ENCODE measurements at places on chromosomes 13 and 19.

DNA sequence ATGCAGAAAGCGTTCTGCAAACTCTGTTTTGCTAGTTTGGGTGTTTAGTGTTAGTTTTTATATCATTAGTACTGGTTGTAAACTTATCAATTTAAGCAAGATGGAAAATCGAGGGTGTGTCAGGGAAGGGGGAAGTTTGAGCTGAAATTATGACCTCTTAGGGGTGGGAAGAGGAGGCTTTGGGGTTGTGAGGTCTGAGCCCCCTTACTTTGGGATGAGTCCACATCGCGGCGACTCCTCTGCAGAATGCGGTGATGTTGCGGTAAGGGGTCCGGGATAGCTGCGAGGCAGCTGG is 743 bp upstream of the NDUFS7 start:
- no peak for DNase-seq

DNA sequence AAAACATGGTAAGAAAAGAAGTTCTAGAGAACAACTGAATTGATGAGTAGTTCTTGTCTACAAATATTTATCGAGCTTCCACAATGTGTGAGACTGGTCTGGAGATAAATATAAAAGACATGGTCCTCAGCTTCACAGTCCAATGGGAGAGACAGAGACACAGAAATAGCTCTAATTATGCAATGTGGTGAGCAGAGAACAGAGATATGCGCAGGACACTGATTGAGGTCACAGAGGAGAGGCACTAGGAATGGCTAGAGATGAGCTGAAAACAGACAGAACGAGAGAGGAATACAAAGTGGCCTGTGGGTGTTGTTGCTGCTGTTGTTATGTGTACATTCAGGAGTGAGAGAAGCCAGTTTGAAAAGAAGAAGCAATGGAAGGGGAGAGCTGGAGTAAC is 53.2 kb downstream of the GPALPP1 start:
- no peak for DNase-seq

GRCh38 chr13:45859705-45860104 is 8.2 kb upstream of the SIAH3 start:
- DNase-seq: no peak

GRCh38 chr19:46241626-46242025 is 12.1 kb downstream of the IGFL1 start:
- DNase-seq: no peak

- DNase-seq: no peak
These were observed at the start of gene CD79A for GRCh38 chr19:41876847-41877832. Gene CD79A, plus strand, starts transcription at chr19:41877279. Its CDS starts 26 bp downstream, at chr19:41877305.

- DNase-seq: no peak
These were observed 7.4 kb downstream of the SHFL start for GRCh38 chr19:10093295-10094186.

DNA sequence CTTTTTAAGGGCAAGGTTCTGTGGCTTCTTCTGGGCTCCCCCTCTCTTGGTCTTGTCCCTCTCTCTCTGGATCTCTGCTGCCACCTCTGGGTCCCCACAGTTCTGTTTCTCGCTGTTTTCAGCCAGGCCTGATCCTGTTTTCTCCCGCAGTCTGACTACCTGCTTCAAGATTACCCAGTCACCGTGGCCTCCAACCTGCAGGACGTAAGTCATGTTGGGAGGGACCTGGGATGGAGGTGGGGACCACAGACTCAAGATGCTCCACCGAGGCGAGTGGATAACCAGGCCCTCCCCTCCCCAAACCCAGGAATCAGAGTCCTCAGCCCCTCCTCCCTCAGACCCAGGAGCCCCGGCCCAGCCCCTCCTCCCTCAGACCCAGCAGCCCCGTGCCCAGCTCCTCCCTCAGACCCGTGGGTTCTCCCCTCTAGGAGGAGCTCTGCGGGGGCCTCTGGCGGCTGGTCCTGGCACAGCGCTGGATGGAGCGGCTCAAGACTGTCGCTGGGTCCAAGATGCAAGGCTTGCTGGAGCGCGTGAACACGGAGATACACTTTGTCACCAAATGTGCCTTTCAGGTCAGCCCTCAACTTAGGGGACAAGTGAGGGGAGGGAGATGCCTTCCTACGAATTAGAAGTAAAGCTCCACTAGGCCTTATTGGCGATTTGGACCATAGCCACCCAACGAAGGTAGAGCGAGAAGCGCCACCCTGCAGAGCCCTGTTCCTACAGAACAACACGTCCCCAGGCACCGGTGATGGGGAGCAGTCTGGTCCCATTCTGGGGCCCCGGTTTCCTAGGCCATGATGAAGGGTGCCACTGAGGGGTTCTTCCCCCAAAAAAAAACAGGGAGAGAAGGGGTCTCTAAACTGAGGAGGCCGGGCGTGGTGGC is 2.2 kb downstream of the FLT3LG start:
- DNase-seq: no peak

GRCh38 chr19:17943274-17944221 is 10.7 kb downstream of the CCDC124 start:
- peak; percentile 66 for DNase-seq

- DNase-seq: no peak
These were observed 2.7 kb upstream of the NOP53 start for GRCh38 chr19:47742634-47743033.

- DNase-seq: no peak
These were observed 84.7 kb downstream of the SHISA2 start for GRCh38 chr13:25967144-25967543.

GRCh38 chr19:30567536-30568232 is 195.5 kb downstream of the ZNF536 start:
- no peak for DNase-seq

DNA sequence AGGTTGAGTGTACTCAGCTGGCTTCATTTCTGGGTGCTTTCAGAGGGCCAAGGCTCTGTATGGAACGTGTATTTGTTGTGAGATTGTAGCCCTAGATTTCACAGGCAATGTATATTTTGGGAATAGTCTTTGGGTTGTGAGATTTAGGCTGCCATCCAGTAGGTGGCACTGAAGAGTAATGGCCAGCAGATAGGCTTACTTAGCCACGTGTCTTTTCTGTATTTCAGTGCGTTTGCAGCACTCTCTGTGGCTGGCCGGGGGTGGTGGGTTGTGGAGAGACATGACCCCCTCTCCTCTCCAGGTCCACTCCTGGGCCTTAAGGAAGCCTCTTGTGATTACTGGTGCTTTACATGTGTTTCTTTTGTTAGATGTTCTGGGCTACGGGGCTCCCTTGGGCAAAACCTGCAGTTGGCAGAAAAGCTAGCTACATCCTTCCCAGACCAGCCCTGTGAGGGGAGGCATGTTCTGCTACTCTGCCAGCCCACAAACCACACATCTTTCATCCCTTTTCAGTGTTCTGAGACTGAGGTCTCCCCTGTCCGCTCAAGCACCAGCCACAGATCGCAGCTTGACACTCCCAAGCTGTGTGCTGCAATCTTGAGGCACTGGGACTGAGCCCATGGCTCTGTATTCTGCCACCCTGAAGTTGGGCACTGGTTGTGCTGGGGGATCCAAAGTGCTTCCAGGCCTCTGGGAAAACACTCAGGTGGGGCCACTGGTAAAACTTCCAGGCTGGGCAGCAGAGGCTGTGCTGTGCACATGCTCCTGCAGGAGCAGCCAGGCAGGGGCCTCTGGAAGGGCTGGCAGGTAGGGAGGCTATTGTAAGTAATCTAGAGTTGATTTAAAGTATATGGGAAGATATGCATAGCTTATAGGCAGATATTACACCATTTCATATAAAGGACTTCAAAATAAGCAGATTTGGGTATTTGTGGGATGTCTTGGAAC is 1096.8 kb upstream of the PCDH20 start:
- no peak for DNase-seq

GRCh38 chr13:112804374-112804773 is 114.5 kb downstream of the ATP11A start:
- no peak for DNase-seq

- no peak for DNase-seq
These were observed at the start of gene NAPSA for GRCh38 chr19:50365434-50366306. Gene NAPSA, minus strand, starts transcription at chr19:50365639. Its CDS starts 18 bp downstream, at chr19:50365621.

GRCh38 chr13:112912726-112913440 is 56.1 kb upstream of the MCF2L start:
- no peak for DNase-seq

- DNase-seq: no peak
These were observed 54.0 kb upstream of the GTF3A start for GRCh38 chr13:27370305-27370872.

DNA sequence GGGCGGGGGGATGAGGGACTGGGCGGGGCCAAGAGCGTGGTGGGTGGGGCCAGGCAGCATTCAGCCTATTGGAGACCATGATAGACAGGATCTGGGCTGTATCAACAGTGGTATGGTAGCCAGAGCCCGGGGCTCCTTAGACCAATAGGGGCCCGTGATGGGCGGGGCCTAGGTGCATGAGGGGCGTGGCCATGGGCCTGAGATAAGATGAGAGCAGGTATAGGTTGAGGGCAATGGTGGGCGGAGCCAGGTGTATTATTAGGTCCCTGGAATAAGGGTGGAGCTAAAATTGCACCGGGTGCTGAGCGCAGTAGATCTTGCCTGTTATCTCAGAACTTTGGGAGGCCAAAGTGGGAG is 5.3 kb downstream of the ABCA7 start:
- no peak for DNase-seq

GRCh38 chr19:2308114-2308556 is at the start of gene LINGO3:
Gene LINGO3, minus strand, starts transcription at chr19:2308154. Its CDS starts 16,378 bp downstream, at chr19:2291776.
- DNase-seq: no peak

- DNase-seq: no peak
These were observed 771.6 kb downstream of the EFNB2 start for GRCh38 chr13:105763851-105764250.

DNA sequence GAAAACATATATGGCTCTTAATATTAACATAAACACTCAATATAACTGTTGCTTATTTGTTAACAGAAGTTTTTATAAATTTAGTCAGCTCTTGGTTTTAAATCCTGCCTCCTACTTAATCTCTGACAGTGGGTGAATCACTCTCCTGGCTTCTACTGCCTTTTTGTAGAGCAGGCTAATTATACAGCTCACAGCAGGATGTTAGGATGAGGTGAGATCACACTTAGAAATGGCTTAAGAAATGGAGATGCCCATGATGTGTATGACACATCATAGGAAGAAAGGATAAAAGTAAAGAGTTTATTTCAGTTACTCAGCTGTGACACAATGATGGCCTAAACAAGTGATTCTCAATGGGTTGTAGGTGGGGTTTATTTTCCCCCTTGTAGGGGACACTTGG is 345.6 kb downstream of the SPRY2 start:
- no peak for DNase-seq

- DNase-seq: no peak
These were observed 26.2 kb downstream of the CELF5 start for GRCh38 chr19:3250675-3251074.

DNA sequence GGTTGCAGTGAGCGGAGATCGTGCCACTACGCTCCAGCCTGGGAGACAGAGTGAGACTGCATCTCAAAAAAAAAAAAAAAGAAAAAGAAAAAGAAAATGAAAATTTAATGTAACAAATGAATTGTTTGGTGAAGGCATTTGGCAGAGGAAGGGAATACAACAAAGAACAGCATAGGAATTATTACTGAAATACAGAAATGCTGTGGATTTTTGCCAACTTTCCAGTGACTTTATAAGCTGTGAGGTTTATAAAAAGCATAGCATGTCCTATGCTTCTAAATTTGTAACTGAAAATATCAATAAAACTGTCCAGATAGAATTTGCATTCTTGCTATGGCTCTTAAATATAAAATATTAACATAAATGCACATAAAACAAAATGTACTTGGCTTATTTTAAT is 112.9 kb upstream of the IRS2 start:
- DNase-seq: no peak

GRCh38 chr19:38683393-38684077 is 36.1 kb downstream of the ACTN4 start:
- no peak for DNase-seq

- no peak for DNase-seq
These were observed 1.5 kb downstream of the KISS1R start for GRCh38 chr19:918481-919198.

DNA sequence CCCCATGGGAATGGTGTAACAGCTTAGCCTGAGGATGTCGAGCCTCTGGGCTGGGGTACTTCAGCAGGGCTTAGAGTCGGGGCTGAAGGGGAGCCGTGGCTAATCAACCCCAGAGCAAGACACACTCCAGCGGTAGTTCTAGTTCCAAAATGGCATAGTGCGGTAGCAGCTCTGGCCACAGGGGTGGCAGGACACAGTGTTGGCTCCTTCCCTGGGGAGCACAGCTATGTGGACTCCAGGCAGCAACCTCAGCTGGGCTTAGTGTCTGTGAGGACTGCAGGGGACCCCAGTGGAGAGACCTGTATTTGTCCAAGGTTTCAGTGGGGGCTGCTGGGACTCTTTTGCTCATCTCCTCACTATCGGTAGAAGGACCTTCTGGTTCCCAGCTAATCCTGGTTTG is 70.8 kb upstream of the PCDH20 start:
- DNase-seq: no peak

DNA sequence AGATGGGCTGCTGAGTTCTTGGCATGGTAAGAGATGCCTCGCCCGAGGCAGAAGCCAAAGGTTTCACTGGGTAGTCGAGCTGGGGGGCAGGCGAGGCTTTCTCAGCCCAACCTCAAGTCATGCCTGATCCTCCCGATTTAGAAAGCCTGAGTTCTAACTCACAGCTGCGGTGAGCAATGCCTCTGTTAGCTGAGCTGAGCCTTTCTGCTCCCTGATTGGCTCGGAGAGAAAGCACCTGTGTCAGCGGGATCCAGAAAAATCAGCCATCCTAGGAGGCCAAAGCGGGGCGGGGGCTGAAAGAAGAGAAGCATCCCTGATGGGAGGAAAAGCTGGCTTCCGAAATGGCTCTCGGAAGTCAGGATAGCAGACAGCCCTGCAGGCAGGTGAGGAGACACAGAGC is 44.7 kb downstream of the CACNA1A start:
- DNase-seq: no peak

GRCh38 chr19:35169221-35169995 is 14.9 kb downstream of the FXYD5 start:
- no peak for DNase-seq

GRCh38 chr19:34596115-34596514 is 80.8 kb downstream of the SCGB2B2 start:
- no peak for DNase-seq

DNA sequence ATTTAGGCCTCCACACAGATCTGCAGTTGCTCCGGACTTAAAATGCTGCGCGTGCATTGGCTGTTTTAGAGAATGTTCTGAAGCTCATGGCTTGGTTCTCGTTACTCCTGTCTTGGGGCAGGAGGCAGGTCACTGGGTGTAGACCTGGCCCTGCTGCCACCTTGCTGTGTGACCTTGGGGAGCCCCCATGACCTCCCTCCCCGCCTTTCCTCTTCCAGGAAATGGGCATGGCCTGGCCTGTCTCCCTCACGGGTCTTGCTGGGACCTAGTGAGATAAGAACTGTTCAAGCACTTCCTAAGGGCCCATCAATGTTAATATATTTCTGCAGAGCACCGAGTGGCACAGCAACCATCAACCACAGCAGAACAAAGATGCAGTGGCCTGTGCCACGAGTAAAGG is 49.4 kb downstream of the KLF2 start:
- no peak for DNase-seq

GRCh38 chr13:88063741-88064140 is 392.6 kb downstream of the SLITRK5 start:
- DNase-seq: no peak

GRCh38 chr13:38167164-38167822 is 182.4 kb upstream of the UFM1 start:
- DNase-seq: no peak

GRCh38 chr13:53112522-53112921 is 83.9 kb downstream of the OLFM4 start:
- no peak for DNase-seq

GRCh38 chr13:25843692-25844091 is 208.1 kb downstream of the SHISA2 start:
- no peak for DNase-seq

GRCh38 chr13:113882267-113882630 is 18.4 kb upstream of the GAS6 start:
- no peak for DNase-seq

- no peak for DNase-seq
These were observed 212.9 kb upstream of the SOX21 start for GRCh38 chr13:94925263-94925662.
